Sigmoid colon (tissue), 7 donors: ENCODE measurements at places on chromosomes 1 and 21.
A peak's percentile ranks its signal among the peaks of the same experiment; 100 is the strongest.

DNA sequence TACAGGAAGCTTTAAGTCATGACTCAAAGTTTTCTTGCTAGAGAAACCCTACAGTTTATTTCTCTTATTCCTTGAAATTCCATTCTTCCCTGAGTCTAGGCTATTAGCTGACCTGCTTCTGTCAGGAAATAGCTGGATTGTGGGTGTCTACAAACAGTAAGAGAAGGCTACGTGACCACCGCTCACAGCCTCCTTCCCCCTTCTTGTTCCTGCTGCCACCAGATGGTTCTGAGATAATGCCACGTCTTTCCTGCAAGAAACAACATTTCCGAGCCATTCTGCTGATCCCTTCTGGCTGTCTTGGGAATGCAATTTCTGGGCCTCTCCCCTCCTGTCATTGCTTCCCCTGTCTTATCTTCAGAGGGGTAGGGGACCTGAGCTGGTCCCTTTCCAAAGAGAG lies 128.9 kb upstream of the SGIP1 start:
- DNase-seq = no peak

- DNase-seq = no peak
Measured at GRCh38 chr1:78101514-78101913, 55.7 kb downstream of the GIPC2 start.

- peak; percentile 96 for DNase-seq
Measured at GRCh38 chr1:153985941-153986761, at the start of gene RAB13. Gene RAB13, minus strand, starts transcription at chr1:153986339. Its CDS starts 103 bp downstream, at chr1:153986236.

DNA sequence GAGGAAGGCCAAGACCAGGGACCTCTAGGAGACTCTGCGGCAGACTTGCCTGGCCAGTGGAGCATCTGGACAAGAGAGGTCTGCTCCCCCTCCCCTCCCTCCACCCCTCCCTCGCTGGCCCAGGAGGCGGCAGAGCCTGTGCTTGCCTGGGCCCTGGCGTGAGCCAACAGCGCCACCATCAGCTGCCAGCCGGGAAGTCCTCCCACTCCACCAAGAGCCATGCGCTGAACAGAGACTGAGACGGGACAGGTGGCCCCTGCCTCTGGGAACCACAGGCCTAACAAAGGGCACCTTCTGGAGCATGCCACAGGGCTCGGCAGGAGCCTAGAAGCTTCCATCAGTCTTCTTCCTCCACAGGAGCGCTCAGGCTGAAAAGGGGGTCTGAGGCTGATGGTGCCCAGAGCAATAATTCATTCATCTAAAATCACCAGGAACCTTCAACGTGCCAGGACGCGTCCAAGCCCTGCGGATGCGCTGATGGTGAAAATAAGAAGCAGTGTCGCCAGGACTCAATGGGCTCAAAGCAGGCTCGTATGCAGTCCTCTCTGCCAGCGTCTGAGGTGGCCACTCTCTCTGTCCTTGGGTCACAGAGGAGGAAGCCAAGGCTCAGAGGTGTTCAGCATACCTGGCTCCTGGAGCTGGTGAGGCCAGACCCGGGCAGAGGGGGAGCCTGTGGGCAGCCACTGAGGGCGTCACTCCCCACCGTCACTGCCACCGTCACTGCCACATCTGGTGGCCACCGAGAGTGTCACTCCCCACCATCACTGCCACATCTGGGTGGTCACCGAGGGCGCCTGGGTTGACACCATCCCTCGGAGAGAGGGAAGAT lies 161.2 kb downstream of the NPHP4 start:
- DNase-seq = no peak

DNA sequence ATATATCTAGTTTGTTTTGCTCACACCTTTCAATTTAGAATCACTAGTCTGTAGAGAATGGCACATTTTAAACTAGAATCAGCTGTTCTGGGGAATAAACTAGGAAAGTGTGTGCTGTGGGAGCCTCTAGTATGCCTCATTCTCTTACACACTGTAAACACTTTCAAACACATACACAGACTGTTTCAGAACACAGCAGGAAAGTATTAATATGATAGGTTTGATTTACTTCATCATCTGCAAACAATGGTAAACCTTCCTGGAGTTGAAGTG lies 67.1 kb upstream of the ABCG1 start:
- DNase-seq = no peak

DNA sequence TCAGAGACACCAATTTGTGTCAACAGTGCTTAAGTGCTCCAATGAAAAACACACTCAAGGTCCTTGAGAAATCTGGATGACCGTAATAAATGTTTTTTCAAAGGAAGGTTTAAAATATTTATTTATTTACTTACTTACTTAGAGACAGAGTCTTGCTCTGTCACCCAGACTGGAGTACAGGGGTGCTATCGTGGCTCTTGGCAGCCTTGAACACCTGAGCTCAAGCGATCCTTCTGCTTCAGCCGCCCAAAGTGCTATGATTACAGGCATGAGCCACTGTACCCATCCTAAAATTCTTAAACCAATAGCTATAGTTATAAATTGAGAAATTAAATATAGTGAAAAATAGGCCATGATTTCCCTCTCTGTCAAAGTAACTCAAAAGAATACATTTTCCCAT lies 17.3 kb upstream of the ERICH3 start:
- DNase-seq = no peak

- DNase-seq = no peak
Measured at GRCh38 chr1:60924964-60925798, 157.2 kb upstream of the NFIA start.

DNA sequence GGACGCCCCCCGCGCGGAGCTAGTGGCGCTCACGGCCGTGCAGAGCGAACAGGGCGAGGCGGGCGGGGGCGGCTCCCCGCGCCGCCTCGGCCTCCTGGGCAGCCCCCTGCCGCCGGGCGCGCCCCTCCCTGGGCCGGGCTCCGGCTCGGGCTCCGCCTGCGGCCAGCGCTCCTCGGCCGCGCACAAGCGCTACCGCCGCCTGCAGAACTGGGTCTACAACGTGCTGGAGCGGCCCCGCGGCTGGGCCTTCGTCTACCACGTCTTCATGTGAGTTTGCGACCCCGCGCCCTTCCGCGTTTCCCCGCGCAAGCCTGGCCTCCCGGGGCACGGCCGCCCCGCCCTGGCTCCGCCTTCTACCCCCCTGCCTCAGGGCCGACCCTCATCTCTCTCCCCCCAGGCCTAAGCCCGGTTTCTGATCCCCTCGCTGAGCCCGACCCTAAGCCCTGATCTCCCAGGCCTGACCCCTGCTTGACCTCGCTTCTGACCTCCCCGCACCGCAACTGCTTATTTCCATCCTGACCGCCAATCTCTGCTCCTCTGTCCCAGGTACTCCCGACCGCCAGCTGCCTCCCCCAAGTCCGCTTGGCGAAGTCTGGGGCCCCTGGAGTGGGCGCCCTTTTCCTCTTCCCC lies 669 bp downstream of the KCNQ4 start:
- DNase-seq = no peak

DNA sequence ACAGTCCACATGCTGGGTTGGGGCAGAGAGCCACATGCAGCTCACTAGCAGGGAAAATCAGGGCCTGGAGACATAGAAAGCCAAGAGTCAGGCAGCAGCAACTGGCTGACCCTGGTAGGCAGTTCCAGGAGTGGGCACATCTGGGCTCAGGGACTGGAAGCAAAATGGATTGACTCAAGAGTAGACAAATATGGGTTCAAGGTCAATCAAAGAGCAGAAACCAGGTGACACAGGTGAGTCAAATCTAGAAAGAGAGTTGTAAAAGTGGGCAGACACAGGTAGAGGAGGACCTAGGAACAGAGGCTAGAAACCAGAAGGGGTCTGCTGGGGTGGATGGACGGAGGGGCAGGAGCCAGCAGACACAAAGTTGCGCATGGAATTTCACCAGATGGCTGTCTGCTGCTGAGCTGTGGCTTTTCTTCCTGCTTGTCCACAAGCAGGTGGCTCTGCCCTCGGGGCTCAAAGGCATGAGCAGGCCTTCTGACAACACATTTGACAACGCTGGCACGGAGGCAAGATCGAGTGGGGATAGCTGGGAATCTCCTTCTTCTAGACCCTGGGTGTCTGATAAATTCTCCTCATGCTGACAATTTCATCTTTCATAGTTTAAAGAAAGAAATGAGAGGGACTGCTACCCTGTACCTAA lies 40.8 kb upstream of the IGSF3 start:
- DNase-seq = no peak

DNA sequence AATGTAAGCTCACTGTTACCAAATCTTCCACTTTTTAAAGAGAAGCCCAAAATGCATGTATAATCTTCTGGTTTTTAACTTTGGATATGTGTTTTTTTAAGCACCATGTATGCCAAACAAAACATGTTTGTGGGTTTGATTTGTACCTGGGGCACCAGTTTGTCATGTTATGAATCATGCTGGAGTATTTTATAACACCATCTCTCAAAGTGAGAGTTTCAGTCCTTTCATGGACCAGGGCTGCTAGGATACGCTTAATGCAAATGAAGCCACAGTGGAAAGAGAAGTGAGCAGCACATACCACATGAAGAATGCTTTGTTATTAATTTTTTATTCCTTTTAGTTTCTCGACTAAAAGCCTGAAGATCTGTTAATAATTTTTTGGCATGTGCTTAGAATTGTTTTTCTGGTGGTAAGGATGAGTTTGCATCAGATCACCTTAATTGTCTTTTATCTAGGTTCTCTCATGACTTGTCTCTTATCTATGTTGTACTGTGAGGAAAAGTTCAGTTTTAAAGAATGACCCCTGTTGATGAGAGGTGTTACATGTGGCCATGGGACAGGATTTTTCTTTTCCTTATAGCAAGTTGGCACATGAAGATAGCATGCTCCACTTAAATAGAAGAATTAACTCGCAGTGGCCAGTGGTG lies 2.0 kb upstream of the RABGAP1L start:
- no peak for DNase-seq
